NAMALWA (cell line): ENCODE measurements at places on chromosomes 2 and 18.

GRCh38 chr2:169073963-169074751, 4.8 kb downstream of the DHRS9 start:
- no peak for DNase-seq

- DNase-seq, result no peak
Observed at GRCh38 chr2:178510384-178510783, 30.1 kb downstream of the PLEKHA3 start.

- DNase-seq, result no peak
Observed at GRCh38 chr2:120737340-120738101, 1.9 kb downstream of the GLI2 start.

DNA sequence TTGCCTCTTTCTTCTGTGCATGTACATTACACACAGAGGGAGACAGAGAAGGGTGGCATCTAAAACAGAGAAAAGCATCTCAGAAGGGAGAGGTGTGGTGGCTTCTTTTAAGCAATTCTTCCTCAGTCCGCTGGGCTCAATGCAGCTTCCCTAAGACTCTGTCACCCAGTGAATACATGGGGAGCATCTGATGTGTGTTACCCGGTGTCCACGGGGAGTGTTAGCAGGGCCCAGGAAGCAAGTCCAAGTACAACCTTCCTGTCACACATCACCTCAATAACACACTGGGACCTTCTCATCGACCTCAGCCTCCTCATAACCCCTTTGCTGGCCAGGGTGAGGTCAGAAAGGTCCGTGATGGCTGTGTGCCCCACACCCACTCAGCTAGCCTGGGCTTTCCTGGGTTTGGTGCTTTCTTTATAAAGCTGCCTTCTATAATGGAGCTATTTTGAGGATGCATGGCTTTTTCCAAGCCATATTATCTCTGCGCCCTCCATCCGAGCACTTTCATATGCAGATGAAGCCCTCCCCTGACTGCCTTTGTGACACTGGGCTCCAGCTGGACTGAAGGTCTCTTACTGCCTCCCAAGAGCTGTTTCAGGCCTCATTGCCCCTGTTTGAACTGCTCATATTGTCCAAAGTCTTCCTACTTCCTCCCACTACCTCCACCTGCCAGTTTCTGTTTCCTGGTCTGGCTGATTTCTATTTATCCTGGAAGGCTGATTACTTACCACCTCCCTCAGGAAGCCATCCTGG, 21.4 kb downstream of the TNFRSF11A start:
- DNase-seq, result no peak

- no peak for DNase-seq
Observed at GRCh38 chr2:202016579-202017227, 17.0 kb upstream of the FZD7 start.

GRCh38 chr2:172207911-172208310, 105.2 kb upstream of the DLX2 start:
- DNase-seq, result no peak

- DNase-seq, result no peak
Observed at GRCh38 chr18:55144193-55144930, 185.1 kb upstream of the CCDC68 start.

DNA sequence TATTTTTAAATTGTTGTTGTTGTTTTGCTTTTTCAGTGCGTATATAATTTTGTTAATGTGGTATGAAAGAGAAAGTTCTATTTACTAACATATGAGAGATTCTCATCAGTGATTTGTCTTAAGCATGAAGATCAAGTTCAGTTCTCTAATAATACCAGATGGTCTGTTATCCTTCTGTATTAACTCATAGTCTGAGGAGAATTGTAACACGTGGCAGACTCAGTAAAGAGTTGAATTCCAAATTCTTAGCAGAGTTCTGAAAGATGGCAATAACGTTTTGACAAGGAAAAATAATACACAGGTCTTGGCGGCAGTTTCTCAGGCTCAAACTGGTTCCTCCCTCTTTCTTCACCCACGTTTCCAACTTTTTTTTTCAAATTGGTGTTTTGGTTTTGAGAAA, 17.2 kb upstream of the COL3A1 start:
- no peak for DNase-seq

DNA sequence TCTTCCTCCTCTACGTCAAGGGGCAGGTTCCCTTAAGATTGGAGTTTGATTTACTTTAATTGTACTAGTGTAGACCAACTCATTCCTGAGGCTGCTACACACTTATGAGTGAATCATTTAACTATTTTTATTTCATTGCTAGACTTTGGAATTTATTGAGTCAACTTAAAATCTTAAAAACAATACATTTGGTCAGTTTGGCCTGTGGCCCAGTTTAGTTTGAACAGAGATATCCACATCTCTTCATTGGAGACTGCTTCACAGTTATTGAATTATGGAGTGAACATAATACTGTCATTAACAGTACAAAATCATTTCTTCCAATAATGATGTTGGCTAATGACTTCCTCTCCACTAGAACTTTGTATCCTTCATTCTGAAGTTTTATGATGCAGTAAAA, 34.5 kb upstream of the STPG4 start:
- DNase-seq, result no peak

- no peak for DNase-seq
Observed at GRCh38 chr18:33923980-33924379, 300.7 kb downstream of the NOL4 start.

DNA sequence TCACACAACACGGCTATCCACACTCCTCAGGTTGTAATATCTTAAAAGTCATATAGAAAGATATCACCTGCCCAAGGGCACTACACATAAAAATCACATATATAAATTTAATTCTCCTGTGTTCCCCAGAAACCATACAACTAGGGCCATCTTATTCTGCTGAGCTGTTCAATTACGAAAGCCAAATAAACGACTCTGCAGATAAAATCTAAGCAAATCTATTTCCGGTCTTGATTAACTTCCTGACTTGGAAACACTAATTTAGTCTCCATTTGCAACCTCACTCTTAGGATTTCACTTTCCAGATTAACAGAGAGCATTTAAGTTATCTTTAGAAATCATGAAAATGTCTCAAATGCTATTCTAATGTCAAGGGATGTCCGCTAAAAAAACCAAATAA, 23.9 kb upstream of the STK17B start:
- DNase-seq, result no peak

DNA sequence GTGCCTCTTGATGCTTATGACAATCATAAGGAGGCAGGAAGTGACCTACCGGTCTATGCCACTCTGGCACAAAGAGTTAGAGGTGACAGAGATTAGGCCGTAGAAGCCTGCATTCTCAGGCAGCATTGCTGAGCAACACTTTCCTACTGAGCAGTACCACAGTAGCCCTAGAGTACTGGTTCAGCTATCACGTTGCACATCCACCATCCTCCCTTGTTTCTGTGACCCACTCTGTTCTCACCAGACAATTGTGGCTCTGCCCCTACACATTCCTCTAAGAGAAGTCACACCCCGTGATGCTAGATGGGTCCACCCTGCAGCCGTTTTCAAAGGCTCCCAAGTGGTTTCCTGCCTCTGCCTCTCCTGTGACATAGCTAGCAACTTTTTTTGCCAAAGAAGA, 22.6 kb upstream of the SUCLG1 start:
- DNase-seq, result no peak

- no peak for DNase-seq
Observed at GRCh38 chr2:106708209-106708608, 177.8 kb downstream of the ST6GAL2 start.
